Right lobe of liver (tissue), 6 donors: ENCODE measurements at places on chromosomes 13 and 19. TPM values are rescaled to one million over a fixed set of nuclear protein-coding genes. Genes with fewer than 3 reads are reported as not detected.
A peak's percentile ranks its signal among the peaks of the same experiment; 100 is the strongest.

MCEMP1 gene
- total RNA-seq, result 0.22 TPM

C19orf33 gene
- 1.8 TPM for total RNA-seq

CALM3 gene
- 83.8 TPM for total RNA-seq

CLEC17A gene
- total RNA-seq, result not detected

BRME1 gene
- total RNA-seq, result 3.7 TPM

DNA sequence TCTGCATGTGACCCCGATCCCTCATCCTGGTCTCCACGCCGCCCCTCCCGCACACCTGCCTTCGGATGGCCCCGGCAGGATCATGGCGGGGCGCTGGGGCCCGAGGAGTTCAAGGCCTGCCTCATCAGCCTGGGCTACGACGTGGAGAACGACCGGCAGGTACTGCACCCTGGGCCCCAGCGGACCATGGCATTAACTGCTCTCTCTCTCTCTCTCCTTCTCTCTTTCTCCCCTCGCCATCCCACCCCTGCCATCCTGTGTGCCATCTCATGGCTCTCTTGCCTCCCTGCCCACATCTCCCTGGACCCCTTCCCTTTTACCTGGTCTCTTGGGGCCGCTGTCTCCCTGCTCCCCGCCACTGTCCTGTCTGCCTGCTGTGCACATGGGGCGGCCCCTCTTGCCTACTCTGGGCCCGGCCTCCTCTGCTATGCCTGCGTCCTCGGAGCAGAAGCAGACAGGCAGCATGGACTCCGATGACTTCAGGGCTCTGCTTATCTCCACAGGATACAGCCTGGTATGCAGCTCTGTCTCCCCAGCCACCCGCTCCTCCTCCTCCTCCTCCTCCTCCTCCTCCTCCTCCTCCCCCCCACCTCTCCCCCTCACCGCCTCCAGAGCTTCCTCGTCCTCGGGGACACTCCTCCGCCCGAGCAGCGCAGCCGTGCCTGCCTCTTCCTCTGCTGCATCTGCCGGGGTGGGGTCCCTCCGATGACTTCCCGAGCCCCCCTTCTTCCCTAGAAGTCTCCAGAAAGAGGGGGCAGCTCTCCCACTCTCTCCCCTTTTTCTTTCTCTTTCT is 16.2 kb downstream of the CAPN12 start:
- peaks cover 27% of the 10 kb centered on the region for H3K36me3 ChIP-seq
- no peak overlapping the region for H3K4me3 ChIP-seq
- H3K4me1 ChIP-seq, result no peaks in the 10 kb centered on the region
- H3K27me3 ChIP-seq, result no peaks in the 10 kb centered on the region

DNA sequence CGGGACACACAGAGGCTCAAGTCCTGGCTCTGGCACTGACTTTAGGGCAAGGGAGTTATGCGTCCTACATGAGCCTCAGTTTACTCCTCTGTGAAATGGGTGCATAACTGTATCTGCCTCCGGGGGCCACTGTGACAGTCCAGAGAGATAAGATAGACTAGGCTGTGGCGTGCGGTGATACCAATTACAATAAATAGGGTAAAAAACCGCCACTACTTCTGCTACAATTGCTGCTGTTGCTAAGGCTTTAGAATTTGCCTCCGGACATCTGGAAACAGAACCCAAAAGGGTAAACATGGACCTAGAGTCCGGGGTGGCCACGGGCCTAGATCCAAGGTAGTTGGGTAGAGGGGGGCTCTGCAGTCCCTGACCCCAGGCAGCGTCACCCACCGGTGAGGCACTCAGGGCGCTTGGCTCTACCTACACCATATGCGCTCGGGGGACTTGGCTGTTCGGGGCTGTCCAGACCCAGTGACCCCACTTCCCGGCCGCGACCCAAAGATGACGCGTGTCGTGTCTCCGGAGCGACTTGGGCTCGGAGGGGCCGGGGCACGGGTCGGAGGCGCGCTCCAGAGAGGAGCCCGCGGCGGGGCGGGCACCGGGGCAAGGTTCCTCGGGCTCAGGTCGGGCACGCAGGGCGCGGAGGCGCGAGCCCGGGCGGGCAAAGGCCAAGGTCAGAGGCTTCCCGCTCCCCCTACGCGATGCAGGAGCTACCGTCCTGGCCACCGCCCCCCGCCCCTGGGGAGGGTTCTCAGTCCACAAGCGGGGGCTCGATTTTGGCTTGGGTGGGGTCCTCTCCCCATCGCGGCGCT is 1.1 kb downstream of the INSR start:
- no peaks in the 10 kb centered on the region for H3K36me3 ChIP-seq
- DNase-seq, result peak; percentile 74
- peak overlapping the region; percentile 90 for H3K4me3 ChIP-seq

DNA sequence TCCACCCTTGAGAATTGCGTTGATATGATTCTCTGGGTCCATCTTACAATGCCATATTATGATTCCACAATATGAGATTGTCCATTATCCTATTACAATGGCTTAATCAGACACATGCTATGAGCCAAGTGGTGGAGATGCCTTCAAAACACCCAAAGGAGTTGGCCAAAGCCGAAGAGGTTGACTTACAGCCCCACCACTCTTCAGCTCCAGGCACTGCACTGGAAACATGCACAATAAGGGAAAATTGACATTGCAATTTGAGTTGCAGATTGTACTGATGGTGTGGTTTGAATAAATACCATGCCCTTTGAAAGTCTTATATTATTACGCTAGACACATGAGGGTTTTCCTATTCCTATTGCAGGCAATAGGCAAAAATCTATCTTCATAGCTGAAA is 75.4 kb upstream of the TNFSF11 start:
- H3K27ac ChIP-seq, result no peak overlapping the region
- H3K4me1 ChIP-seq, result no peaks in the 10 kb centered on the region
- no peaks in the 10 kb centered on the region for H3K27me3 ChIP-seq
- DNase-seq, result no peak
- H3K36me3 ChIP-seq, result no peaks in the 10 kb centered on the region

DNA sequence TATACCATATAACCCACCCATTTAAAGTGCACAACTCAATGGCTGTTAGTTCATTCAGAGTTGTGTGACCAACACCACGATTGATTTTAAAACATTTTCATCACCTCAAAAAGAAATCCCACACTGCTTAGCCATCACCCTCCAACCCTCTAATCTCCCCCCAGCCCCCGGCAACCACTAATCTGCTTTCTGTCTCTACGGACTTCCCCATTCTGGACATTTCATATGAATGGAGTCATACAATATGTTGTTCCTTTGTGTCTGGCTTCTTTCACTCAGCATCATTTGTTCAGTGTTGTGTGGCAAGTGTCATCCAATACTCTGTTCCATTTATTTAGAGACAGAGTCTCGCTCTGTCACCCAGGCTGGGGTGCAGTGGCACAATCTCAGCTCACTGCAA is 4.0 kb upstream of the PNMA8B start:
- no peaks in the 10 kb centered on the region for H3K36me3 ChIP-seq
- DNase-seq, result no peak
- H3K4me1 ChIP-seq, result no peaks in the 10 kb centered on the region
- H3K27me3 ChIP-seq, result no peaks in the 10 kb centered on the region

GRCh38 chr13:102152790-102153189 is 249.1 kb downstream of the FGF14 start:
- no peaks in the 10 kb centered on the region for H3K27me3 ChIP-seq
- H3K27ac ChIP-seq, result no peak overlapping the region
- H3K4me3 ChIP-seq, result no peak overlapping the region
- no peak for DNase-seq

GRCh38 chr19:58572818-58573657 is at the start of gene MZF1:
Gene MZF1, minus strand, starts transcription at chr19:58573335. Its CDS starts 1,946 bp downstream, at chr19:58571389.
- no peaks in the 10 kb centered on the region for H3K36me3 ChIP-seq
- no peaks in the 10 kb centered on the region for H3K27me3 ChIP-seq
- no peaks in the 10 kb centered on the region for H3K4me1 ChIP-seq
- peak within 1 kb of the TSS; percentile 75 for H3K4me3 ChIP-seq

GRCh38 chr19:32208060-32208459 is 137.3 kb upstream of the ZNF507 start:
- H3K27ac ChIP-seq, result no peak overlapping the region
- H3K36me3 ChIP-seq, result no peaks in the 10 kb centered on the region
- H3K4me1 ChIP-seq, result no peaks in the 10 kb centered on the region

DNA sequence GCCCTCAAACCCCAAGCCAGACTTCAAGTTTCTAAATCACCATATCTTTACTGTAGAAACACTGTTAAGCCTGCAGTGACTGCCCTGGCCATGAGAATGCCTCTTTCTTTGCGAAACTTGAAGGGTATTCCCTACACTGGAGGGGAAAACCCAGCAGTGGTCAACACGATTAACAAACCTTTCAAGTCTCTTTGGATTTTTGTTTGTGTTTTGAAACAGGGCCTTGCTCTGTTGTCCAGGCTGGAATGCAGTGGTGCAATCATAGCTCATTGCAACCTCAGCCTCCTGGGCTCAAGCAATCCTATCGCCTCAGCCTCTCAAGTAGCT is 17.4 kb upstream of the POMP start:
- H3K36me3 ChIP-seq, result no peaks in the 10 kb centered on the region
- no peak for DNase-seq
- H3K27ac ChIP-seq, result no peak overlapping the region
- no peaks in the 10 kb centered on the region for H3K27me3 ChIP-seq
- H3K4me1 ChIP-seq, result peaks cover 9% of the 10 kb centered on the region

GRCh38 chr13:31234729-31235128 is 35.0 kb downstream of the B3GLCT start:
- H3K4me1 ChIP-seq, result no peaks in the 10 kb centered on the region
- no peak overlapping the region for H3K4me3 ChIP-seq
- no peaks in the 10 kb centered on the region for H3K36me3 ChIP-seq
- H3K27ac ChIP-seq, result no peak overlapping the region
- DNase-seq, result no peak
- no peaks in the 10 kb centered on the region for H3K27me3 ChIP-seq

DNA sequence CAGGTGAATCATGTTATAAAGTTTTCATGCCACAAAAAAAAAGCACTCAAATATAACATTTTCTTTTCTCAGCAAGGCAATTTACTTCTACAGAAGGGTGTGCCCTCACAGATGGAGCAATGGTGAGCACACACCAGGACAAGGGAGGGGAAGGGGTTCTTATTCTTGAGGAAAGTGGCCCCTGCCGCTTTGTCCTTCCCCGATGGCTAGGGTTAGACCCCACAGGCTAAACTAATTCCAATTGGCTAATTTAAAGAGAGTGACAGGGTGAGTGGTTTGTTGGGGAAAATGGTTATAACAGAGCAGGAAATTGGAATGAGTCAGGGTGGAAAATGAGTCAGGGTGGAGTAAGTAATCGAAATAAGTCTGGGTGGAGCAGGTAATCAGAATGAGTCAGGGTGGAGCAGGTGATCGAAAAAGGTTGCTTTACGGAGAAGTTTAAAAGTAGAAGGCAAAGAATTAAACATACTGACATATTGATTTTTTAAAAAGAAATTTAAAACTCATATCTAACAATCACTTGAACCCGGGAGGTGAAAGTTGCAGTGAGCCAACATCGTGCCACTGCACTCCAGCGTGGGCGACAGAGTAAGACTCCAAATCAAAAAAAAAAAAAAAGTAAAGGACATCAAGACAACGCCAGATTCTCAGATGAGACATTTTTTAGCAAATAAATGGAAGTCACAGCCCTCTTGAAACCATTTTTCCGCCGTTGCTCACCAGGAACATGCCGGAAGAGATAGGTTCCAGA is 813 bp downstream of the ZNF562 start:
- no peak for DNase-seq
- H3K27ac ChIP-seq, result peak overlapping the region; percentile 86
- H3K4me3 ChIP-seq, result peak overlapping the region; percentile 76
- H3K36me3 ChIP-seq, result peaks cover 8% of the 10 kb centered on the region

DNA sequence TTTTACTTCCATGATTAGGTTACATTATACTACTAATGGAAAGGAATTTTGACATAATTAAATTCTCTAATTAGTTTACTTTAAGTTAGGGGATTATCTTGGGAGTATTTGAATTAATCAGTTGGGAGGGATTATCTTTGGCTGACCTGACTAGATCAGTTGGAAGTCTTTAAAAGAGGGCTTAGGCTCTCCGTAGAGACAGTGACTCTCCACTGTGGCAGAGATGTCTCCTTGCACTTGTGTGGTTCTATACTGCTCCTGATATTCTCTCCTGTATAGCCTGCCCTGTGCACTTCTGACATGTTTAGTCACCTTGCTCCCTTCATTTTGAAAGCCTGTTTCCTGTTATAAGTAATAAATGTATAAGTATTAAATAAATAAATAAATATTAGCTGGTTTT is 1612.3 kb upstream of the PRR20A start:
- H3K27ac ChIP-seq, result no peak overlapping the region
- no peaks in the 10 kb centered on the region for H3K4me1 ChIP-seq
- no peaks in the 10 kb centered on the region for H3K36me3 ChIP-seq
- no peak overlapping the region for H3K4me3 ChIP-seq

DNA sequence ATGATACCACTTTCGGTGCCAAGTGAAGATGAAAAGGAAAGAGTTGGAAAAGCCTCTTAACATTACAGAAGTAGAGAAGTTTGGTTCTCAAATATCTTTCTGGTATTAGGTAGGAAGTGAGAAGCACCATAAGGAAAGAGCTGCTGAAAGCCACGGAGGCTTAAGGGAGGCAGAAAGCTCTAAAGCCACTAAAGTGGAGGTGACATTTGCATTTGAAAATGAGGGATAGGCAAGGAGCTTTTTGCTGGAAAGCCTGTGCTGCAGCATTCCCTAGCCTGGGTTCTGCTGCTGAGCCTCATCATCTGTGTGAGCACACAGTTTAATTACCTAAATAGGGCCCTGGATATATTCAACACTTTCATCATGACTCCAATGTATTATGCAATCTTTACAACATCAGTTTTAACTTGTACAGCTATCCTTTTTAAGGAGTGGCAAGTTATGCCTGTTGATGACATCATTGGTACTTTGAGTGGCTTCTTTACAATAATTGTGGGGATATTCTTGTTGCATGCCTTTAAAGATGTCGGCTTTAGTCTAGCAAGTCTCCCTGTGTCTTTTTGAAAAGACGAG is 315.4 kb downstream of the RBM26 start:
- no peak overlapping the region for H3K27ac ChIP-seq
- no peaks in the 10 kb centered on the region for H3K36me3 ChIP-seq
- H3K27me3 ChIP-seq, result no peaks in the 10 kb centered on the region
- DNase-seq, result no peak
- H3K4me1 ChIP-seq, result no peaks in the 10 kb centered on the region

- H3K27me3 ChIP-seq, result no peaks in the 10 kb centered on the region
- H3K4me1 ChIP-seq, result no peaks in the 10 kb centered on the region
- H3K36me3 ChIP-seq, result no peaks in the 10 kb centered on the region
- no peak overlapping the region for H3K27ac ChIP-seq
- no peak for DNase-seq
Observed at GRCh38 chr13:65965501-65965900, 1264.6 kb downstream of the PCDH9 start.

DNA sequence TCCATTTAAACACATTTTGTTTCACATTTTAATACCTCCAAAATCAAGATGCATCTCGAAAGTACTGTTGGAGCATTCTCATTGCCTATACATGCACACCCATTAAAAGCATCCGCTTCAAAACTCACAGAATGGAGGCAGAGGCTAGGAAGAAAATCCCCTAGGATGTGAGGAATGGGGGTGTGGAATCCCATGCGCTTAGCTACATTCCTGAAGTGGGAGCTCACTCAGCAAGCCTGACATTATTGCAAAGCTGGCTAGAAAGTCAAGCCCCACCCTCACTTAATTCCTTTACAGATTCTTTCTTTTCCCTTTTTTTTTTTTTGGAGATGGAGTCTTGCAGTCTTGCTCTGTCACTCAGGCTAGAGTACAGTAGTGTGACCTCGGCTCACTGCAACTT is 4.6 kb upstream of the FAM32A start:
- H3K4me3 ChIP-seq, result no peak overlapping the region
- no peak overlapping the region for H3K27ac ChIP-seq
- no peaks in the 10 kb centered on the region for H3K27me3 ChIP-seq
- H3K36me3 ChIP-seq, result no peaks in the 10 kb centered on the region
- H3K4me1 ChIP-seq, result no peaks in the 10 kb centered on the region
- no peak for DNase-seq

GRCh38 chr13:33446821-33447725 is 161.5 kb upstream of the STARD13 start:
- no peaks in the 10 kb centered on the region for H3K27me3 ChIP-seq
- H3K27ac ChIP-seq, result no peak overlapping the region
- H3K36me3 ChIP-seq, result no peaks in the 10 kb centered on the region
- H3K4me1 ChIP-seq, result no peaks in the 10 kb centered on the region

- no peak overlapping the region for H3K4me3 ChIP-seq
- no peaks in the 10 kb centered on the region for H3K36me3 ChIP-seq
Observed at GRCh38 chr13:101775267-101775666, 322.8 kb downstream of the ITGBL1 start.
